Stimulated activated CD8-positive, alpha-beta memory T cell treated with anti-CD3 and anti-CD28 coated beads, Interleukin-7, amount 100 ng/mL, for 24 hours (primary cell): ENCODE measurements at places on chromosomes 1 and 21.
A peak's percentile ranks its signal among the peaks of the same experiment; 100 is the strongest.

GRCh38 chr21:21200103-21200938 lies 202.1 kb downstream of the NCAM2 start:
- no peak for DNase-seq

- no peak for DNase-seq
Observed at GRCh38 chr1:45370575-45370974, 30.3 kb upstream of the MUTYH start.

- DNase-seq = peak; percentile 78
Observed at GRCh38 chr1:11719313-11720032, 16.5 kb upstream of the AGTRAP start.

GRCh38 chr1:23037081-23037740 lies 17.9 kb downstream of the KDM1A start:
- DNase-seq = no peak

- DNase-seq = no peak
Observed at GRCh38 chr1:209927466-209927865, 10.6 kb upstream of the SYT14 start.

- no peak for DNase-seq
Observed at GRCh38 chr1:23913212-23913880, at the start of gene CNR2. Gene CNR2, minus strand, starts transcription at chr1:23913362. Its CDS starts 37,745 bp downstream, at chr1:23875617.

DNA sequence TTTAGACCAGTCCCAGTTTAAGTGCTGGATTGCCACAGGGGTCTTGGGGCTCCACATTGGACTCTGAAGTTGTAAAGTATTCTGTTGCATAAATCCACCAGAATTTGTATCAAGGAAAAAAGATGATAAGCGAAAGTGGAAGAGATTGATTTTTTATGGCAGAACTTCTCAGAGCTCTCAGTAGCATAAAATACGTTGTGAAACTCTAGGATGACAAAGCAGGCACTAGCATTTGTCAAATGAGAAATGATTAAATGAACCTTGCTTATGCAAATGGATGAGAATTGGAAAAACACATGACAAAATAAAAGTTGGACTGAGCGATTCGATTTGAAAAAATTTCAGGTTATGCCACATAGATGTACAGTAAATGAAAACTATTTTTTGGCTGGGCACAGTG lies 253.8 kb upstream of the RAB4A start:
- no peak for DNase-seq

- no peak for DNase-seq
Observed at GRCh38 chr1:223662943-223663342, 2.6 kb downstream of the CAPN8 start.

- no peak for DNase-seq
Observed at GRCh38 chr1:48061162-48062136, 64.3 kb upstream of the TRABD2B start.

- DNase-seq = no peak
Observed at GRCh38 chr21:42221581-42222345, 2.8 kb downstream of the ABCG1 start.

DNA sequence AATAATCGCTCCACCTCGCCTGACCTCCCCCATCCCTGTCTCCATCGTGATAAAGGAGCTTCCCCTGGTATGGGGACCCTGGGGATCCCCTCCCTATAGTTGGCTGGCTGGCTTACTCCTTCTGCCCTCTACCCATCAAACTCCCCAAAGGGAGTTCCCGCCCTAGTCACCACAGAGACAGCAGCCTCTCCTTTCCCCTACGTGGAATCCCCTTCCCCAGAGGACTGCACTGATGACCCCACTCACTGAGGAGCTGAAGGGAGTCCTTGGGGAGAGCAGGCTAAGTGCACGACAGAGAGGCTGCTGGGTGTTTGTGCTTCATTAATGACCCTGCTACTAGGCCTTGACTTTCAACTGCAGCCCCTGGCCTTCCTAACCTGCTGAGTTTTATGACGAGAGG lies 1.9 kb downstream of the CADM3 start:
- no peak for DNase-seq

DNA sequence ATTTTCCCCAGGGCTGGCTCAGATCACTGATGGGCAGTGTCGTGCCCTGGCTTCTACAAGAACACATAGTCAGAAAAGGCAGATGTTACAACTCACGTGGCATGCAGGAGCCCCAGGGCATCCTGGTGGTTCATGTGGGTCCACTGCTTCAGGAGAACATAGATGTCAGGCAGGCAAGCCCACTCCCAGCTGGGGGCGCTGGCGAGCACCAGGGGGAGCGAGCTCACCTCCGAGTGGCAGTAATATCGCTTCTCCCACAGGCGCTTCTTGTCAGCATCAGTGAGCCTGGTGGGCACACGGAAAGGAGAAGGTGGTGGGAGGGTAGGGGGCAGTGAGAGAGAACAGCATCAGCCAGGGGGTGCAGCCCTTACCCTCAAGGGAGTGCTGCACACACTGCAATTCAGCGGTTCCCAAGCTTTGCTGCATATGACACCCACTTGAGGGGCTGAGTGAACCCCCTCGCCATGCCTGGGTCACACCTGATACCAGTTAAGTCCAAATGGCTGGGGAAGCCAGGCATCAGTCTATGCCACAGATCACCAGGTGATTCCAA lies 34.3 kb upstream of the PPP1R15B start:
- peak; percentile 26 for DNase-seq

DNA sequence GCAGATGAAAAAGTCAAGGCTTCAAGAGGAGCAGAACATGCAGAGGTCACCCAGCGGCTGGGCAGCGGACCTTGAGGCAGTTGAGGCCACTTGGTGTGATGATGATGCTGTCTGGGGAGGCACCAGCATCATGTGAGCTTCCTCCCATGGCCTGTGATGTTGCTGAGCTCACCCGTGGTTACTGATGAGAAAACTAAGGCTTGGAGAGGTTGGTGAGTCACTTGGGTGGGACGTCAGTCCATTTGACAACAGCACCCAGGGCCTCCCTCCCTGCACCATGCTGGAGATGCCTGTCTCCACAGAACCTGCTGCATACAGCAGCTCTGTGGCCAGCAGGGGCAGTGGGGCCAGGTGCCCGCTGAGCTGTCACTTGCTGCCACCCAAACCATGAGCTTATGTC lies 146.8 kb downstream of the NPHP4 start:
- DNase-seq = no peak

GRCh38 chr1:23574265-23574754 lies 15.0 kb upstream of the ID3 start:
- no peak for DNase-seq

DNA sequence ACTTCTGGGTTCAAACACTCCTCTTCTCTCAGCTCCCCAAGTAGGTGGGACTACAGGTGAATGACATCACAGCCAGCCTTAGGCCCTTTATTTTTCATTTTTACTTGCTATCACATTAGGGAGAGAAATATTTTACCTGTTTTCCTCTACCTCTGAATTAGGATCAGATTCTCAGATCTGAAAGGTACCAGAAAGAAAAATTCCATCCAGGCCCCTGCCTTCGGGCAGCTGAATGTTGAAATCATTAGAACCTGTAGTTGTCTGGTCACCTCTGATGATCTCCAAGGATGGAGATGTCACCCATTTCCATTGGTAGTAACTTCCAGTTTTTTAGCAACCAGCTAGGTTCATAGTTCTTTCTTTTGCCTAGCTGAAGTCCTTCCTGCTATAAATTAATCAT lies 175.6 kb upstream of the TNR start:
- no peak for DNase-seq

DNA sequence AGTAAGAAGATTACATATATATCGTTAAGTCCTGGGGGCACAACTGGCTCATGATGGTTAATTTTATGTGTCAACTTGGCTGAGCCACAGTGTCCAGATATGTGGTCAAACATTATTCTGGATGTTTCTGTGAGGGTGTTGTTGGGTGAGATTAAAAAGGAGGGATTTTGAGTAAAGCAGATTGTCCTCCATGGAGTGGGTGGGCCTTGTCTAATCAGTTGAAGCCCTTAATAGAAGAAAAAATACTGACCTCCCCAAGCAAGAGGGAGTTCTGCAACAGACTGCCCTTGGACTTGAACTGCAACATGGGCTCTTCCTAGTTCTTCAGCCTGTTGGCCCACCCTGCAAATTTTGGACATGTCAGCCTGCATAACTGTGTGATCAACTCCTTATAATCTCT lies 311.6 kb downstream of the RPS6KC1 start:
- DNase-seq = no peak

GRCh38 chr1:17903386-17903785 lies 148.3 kb downstream of the ACTL8 start:
- no peak for DNase-seq

- no peak for DNase-seq
Observed at GRCh38 chr1:38858833-38859560, 575 bp downstream of the RRAGC start.

- no peak for DNase-seq
Observed at GRCh38 chr1:109152196-109152595, 38.3 kb downstream of the ELAPOR1 start.

DNA sequence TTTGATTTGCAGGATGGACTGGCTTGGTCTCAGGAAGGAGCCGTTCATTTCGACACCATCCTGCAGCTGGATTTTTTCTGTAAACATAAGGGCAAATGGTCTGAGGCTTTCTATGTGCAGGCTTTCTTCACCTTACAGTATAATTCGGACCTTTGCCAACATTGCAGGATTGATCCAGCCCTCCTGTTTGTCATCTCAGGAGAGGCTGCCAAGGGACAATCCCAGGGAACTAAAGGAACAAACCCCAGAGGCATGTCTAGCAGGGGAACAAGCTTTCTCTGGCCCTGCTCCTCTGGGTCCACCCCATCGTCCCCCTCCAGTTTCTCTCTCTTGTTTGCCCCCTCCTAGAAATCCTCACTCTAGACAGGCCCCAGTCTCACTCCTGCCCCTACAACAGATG lies 24.8 kb upstream of the GBP6 start:
- DNase-seq = no peak

DNA sequence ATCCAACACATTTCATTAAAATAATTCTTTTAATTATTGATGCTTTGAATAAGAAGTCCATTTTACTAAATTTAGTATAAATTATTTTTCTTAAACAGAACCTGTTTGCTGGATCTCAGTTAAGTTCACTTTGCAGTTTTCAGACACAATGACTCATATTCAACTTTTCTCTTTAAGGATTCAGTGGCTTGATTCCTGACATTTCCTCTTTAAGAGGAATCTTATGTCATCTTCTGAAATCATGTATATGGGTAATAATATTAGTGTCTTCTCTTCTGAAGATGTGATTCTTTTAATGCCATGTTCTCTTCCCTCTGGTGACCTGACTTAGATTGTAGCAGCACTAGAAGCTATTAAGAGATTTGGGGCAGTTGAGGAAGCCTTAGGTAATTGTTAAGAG lies 12.6 kb downstream of the CREG1 start:
- no peak for DNase-seq

DNA sequence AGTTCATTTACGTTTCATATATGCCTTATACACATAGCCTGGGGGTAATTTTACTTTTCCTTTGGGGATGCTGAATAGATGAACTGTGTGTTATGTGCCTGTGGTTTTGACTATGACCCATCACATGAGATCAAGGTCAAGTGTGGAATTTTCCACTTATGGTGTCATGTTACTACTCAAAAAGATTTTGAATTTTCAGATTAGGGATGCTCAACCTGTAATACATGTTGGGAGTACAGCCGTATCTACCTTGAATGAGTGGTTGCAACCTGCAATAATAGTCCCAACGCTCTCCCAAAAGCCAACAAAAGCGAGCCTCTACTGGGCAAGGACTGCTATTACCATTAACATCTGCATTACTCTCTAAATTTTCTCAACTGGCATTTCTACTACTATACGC lies 68.5 kb upstream of the SDC3 start:
- no peak for DNase-seq

- no peak for DNase-seq
Observed at GRCh38 chr1:13935336-13935735, 235.3 kb downstream of the PRDM2 start.

GRCh38 chr1:29824511-29825273 lies 588.4 kb downstream of the PTPRU start:
- DNase-seq = no peak

DNA sequence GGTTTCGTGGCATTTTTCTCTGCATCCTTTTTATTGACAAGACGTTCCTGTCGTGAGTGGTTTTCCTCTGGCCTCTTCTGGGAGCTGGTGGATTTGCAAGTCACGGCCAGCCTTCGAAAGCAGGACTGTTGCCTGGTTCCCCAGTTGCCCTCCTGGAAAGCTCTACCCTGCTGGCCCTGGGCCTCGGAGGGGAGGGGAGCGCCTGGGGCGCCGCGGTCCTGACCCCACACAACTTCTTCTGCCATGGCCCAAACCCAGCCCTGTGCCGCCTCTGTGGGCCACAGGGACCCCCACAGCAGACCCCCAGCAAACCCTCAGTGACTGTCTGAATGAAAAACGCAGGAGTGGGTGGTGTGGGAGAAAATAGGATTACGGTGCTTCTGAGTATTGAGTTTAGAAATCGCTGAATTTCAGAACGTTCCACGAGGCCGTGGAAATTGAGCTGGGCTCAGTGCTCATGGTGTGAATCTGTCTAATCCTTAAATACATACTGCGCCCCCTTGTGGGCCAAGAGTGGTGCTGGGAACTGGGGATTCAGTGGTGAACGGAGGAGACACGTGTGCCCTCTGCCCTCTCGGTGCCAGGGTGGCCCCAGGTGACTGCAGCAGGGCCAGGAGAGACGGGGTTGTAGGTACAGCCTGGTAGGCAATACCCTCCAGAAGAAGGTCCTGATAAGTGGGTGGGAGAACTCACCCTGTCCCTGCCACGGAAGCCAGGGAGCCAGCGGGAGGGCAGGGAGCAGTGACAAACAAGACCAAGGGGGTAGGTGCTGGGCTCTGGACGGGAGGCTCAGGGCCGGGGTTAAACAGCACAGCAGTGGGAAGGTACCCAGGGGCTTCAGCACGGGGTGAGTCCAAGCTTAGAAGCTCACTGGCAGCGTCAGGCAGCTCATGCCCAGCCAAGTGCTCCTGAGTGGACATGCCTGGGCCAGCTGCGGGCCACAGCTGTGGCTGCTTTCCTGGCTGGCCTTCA lies 101.2 kb upstream of the COL6A1 start:
- peak; percentile 62 for DNase-seq

DNA sequence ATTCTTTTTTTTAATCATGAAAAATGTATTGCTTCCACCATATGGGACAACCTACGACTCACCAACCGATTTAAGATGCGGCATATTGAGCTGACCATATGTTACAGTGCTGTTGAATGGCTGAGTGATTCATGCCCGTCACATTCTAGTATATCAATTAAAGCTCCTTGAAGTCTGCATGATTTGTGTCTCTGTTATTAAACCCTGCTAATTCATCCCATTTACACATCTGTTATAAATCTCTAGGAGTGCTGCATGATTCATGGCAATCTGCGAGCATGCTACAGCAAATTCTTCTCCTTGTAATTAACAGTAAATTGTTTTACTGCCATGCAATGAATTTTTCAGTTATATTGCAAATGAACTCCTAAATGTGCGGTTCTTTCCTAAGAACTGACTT lies 239.8 kb downstream of the USH2A start:
- DNase-seq = no peak

GRCh38 chr1:41716188-41717130 lies 202.3 kb downstream of the HIVEP3 start:
- no peak for DNase-seq

- no peak for DNase-seq
Observed at GRCh38 chr1:221294242-221294641, 415.0 kb downstream of the HLX start.

DNA sequence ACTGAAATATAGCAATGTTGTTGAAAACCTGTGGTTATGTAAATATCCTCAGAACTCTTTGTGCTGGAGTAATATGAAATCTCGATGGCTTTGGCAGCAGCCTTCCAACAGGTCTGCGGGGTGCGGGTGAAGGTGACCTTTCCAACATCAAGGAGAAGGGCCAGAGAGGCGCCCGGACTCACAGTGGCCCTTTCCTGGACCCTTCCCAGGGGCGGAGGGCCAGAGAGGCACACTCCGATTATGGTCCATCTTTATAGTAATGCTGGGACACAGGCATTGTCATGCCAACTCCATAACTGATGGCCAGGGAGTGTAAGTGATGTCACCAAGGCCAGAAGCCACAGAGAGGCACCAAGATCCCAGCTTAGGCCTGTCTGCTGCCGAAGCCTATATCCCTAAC lies 18.1 kb downstream of the SLC37A1 start:
- DNase-seq = no peak
